ENCODE measurements at places on chromosomes 12 and 14. TPM values are rescaled to one million over a fixed set of nuclear protein-coding genes. Genes with fewer than 3 reads are reported as not detected.

The IL23A gene
- 3.7 TPM for total RNA-seq

The IAPP gene
- total RNA-seq = not detected

- no peak overlapping the region for H3K27ac ChIP-seq
- no peak for DNase-seq
- H3K36me3 ChIP-seq = no peaks in the 10 kb centered on the region
- H3K4me1 ChIP-seq = peaks cover 10% of the 10 kb centered on the region
- H3K4me3 ChIP-seq = no peak overlapping the region
- H3K27me3 ChIP-seq = no peaks in the 10 kb centered on the region
Measured at GRCh38 chr14:100018482-100018881, 46.7 kb upstream of the EVL start.

- no peak overlapping the region for H3K4me3 ChIP-seq
- DNase-seq = no peak
- H3K36me3 ChIP-seq = no peaks in the 10 kb centered on the region
- H3K27ac ChIP-seq = no peak overlapping the region
- peaks cover 7% of the 10 kb centered on the region for H3K4me1 ChIP-seq
- peaks cover 58% of the 10 kb centered on the region for H3K27me3 ChIP-seq
Measured at GRCh38 chr14:103057028-103057371, 349 bp downstream of the CDC42BPB start.

- no peak for DNase-seq
- no peak overlapping the region for H3K4me3 ChIP-seq
- H3K36me3 ChIP-seq = no peaks in the 10 kb centered on the region
- H3K27ac ChIP-seq = no peak overlapping the region
- H3K27me3 ChIP-seq = peaks cover 2% of the 10 kb centered on the region
Measured at GRCh38 chr14:90732718-90733117, 83.5 kb downstream of the TTC7B start.

All from activated CD8-positive, alpha-beta T cell treated with anti-CD3 and anti-CD28 coated beads, Interleukin-2, amount 10 ng/mL, durations not matched to agents 7 days and 5 days (primary cell).